Right cardiac atrium (tissue), 5 donors: ENCODE measurements at places on chromosomes 4 and X. TPM values are rescaled to one million over a fixed set of nuclear protein-coding genes. Genes with fewer than 3 reads are reported as not detected.

Gene HDX
- total RNA-seq, result 5.1 TPM

Gene UGT2B15
- not detected for total RNA-seq

Gene LRCH2
- total RNA-seq, result 8.5 TPM

Gene UGT2B17
- not detected for total RNA-seq

Gene ZDHHC15
- 4.3 TPM for total RNA-seq

Gene BEND2
- 0.25 TPM for total RNA-seq

Gene ADGRG2
- total RNA-seq, result 0.34 TPM

Gene ANXA5
- 182 TPM for total RNA-seq

Gene HSPA4L
- 5.9 TPM for total RNA-seq
